ENCODE measurements at places on chromosomes 16 and 17.

DNA sequence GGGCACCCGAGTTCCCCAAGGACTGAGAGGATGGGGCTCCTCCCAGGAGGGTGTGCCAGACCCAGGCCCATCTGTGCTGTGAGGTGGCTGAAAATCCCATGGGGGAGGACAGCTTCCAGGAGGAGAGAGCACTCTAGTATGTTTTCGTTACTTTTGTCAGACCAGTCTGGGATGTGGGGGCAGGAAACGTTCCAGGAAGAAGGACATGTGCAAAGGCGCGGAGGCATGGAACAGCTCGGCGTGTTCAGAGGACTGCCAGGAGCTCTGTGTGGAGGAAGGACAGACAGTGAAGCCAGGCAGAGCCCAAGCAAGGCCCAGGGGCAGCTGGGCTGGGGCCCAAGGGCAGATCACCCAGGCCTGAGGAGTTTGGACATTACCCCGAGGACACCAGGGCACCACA is 7.0 kb downstream of the CA4 start:
- no peak for DNase-seq

GRCh38 chr16:29698484-29699323 is 19.7 kb downstream of the QPRT start:
- DNase-seq, result no peak

DNA sequence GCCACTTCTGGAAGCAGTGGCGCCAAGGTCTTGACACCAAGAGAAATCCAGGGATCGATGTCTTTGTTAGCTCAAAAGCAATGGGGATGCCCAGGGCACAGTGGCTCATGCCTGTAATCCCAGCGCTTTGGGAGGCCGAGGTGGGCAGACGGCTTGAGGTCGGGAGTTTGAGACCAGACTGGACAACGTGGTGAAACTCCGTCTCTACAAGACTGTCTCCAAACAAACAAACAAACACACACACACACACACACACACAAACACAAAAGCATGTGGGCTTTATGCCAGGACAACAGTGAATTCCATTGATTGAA is 22.4 kb upstream of the FAAP100 start:
- DNase-seq, result no peak

DNA sequence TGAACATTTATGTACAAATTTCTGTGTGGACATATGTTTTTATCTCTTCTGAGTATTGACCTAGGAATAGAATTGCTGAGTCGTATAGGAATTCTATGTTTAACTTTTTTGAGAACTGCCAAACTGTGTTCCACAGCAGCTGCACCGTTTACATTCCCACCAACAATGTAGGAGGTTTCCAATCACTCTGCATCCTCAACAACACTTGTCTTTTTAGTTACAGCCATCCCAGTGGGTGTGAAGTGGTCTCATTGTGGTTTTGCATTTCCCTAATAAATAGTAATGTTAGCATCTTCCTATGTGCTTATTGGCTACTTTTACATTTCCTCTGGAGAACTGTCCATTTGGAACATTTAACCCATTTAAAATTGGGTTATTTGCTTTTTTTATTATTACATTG is 36.6 kb upstream of the NACA2 start:
- no peak for DNase-seq

GRCh38 chr16:89200124-89200849 is at the start of gene SLC22A31:
Gene SLC22A31 (minus strand): TSS chr16:89200537. CDS start chr16:89200501, 36 bp downstream.
- DNase-seq, result no peak

DNA sequence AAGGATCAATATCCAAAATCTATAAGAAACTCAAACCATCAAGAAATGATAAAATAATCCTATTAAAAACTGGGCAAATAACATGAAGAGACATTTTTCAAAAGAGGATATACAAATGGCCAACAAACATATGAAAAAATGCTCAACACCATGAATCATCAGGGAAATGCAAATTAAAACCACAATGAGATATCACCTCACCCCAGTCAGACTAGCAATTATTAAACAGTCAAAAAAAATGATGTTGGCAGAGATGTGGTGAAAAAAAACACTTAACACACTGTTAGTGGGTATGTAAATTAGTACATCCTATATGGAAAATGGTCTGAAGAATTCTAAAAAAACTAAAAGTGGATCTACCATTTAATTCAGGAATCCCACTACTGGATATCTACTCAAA is 379.0 kb upstream of the SOX9 start:
- no peak for DNase-seq

DNA sequence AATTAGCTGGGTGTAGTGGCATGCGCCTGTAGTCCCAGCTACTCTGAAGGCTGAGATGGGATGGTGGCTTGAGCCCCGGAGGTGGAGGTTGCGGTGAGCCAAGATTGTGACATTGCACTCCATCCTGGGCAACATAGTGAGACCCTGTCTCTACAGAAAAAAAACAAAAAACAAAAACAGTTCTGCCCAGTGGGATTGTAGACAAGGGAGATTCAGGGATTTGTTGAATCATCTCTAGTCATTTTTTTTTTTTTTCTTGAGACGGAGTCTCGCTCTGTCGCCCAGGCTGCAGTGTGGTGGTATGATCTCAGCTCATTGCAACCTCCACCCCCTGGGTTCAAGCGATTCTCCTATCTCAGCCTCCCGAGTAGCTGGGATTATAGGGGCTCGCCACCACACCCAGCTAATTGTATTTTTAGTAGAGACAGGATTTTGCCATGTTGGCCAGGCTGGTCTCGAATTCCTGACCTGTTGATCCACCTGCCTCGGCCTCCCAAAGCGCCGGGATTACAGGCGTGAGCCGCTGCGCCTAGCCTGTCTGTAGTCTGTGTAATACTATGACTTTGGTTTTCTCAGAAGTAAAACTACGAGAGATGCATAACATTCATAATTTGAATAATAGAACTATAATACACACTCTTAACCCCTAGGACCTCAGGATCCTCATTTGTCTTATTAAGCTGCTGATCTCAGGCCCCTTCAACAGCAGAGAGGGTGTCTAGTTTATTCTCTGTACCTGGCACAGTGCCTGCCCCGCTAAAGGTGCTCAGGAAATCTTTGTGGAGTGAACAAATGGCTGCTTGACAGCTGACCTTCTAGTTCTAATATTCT is 1.4 kb downstream of the TEN1 start:
- no peak for DNase-seq

- DNase-seq, result no peak
Observed at GRCh38 chr17:9371019-9371418, 204.6 kb downstream of the STX8 start.

DNA sequence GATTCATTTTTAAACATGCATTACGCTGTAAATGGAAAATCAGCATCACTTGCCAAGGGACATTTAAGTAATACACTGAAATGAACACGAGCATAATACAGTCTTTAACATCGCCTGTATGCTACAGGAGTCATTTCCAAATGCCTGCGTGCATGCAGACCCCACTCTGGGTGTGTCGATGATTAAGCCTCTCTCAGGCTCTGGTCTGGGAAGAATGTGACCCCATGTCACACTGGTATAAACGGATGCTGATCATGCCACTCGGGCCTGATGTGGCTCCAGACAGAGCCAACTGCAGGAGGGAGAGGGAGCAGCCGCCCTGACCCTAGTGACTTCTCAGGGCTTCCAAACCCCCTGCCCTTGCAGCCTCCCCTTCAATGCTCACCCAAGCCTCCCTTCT is 10.8 kb downstream of the EMP2 start:
- DNase-seq, result no peak

DNA sequence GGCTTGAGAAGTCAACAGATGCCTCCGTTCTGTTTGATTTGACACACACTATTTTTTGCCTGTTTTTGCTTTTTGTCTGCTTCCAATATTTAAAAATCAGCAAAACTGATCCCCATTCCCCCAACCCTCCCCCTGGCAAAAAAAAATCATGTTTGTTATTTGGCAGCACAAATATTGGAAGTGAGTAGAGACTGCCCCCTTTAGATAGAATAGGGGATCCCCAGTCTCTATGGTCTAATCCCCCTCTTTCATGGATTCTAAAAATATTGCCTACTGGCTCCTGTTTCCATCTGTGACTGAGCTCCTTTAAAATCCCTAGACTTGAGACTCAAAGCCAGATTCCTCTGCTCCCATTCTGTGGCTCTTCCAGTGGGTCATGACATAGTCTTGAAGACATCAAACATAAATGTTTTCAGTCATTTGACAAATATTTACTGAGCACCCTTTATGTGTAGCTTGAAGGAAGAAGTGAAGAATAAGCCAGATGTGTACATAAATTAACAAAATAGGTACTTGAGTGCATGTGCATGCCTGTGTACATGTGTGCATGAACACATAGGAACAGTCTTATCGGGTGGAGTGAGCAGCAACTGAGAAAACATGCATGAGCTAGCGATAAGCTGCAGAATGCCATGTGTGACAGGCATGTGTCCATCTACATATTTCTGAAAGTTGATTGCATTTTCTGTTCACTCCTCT is 101.2 kb downstream of the SALL1 start:
- DNase-seq, result no peak

DNA sequence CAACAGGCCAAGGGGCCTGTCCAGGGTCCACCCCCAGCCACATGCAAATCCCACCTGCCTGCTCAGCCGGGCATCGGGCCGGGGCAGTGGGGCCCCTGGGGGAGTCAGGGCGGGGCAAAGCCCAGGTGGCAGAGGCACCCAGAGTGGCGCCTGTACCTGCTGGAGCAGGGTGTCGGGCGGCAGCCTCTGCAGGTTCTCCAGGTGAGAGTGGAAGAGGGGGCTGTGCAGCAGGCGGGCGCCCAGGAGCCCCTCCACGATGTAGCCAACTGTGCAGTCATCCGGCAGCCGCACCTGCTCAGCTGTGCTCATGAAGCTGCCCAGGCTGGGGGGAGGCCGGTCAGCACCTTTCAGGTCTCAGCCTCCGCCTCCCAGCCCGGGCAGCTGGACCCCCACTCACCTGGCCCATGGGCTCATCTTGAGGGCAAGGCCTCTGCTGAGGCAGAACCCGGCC is 2.1 kb downstream of the RFNG start:
- DNase-seq, result no peak

DNA sequence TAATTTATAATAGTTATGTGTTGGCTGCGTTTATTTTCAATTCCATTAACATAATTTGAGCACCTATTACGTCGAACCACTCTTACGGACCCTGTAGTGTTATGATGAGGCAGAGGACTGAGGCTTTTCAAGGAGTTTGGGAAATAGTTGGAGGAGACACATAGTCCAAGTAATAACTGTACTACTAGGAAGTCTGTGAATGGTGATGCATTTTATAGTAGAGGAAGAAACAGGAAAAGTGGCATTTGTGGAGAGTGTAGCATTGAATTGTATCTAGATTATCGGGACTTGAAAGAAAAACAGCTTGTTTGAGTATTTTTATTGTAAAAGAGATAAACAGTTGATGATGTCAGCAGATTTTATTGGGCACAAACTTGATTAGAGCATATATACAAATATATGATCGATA is 1.7 kb downstream of the NFATC3 start:
- no peak for DNase-seq

- no peak for DNase-seq
Observed at GRCh38 chr17:80471922-80472321, 4.5 kb downstream of the NPTX1 start.

DNA sequence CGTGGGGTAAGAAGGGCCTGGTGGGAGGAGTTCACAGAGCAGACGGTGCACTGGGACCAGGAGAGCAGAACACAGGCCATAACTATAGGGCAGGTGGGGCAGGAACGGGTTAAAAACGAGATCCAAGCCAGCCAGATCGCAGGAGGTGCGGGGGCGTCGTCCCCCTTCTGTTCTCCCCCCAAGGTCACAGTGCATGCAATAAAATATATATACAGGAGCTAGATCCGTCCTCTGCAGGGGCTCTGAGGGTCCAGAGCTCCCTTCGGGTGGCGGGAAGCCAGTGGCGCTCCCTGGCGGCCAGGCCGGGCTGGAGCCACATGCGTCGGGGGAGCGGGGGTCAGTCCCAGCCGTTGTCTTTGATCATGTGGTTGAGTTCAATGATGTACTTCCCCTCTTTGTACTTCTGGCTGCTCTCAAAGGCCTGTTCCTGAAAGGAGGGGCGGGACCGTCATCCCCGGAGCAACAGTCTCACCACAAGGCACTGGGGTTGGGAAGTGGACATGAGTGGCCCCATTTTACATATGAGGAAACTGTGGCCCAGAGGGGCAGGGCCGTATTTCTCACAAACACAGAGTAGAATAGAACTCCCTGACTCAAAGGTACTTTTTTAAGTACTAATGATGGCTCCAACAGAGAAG is 768 bp upstream of the TBX6 start:
- DNase-seq, result peak; percentile 44

GRCh38 chr16:73323880-73324279 is 276.0 kb upstream of the ZFHX3 start:
- no peak for DNase-seq

DNA sequence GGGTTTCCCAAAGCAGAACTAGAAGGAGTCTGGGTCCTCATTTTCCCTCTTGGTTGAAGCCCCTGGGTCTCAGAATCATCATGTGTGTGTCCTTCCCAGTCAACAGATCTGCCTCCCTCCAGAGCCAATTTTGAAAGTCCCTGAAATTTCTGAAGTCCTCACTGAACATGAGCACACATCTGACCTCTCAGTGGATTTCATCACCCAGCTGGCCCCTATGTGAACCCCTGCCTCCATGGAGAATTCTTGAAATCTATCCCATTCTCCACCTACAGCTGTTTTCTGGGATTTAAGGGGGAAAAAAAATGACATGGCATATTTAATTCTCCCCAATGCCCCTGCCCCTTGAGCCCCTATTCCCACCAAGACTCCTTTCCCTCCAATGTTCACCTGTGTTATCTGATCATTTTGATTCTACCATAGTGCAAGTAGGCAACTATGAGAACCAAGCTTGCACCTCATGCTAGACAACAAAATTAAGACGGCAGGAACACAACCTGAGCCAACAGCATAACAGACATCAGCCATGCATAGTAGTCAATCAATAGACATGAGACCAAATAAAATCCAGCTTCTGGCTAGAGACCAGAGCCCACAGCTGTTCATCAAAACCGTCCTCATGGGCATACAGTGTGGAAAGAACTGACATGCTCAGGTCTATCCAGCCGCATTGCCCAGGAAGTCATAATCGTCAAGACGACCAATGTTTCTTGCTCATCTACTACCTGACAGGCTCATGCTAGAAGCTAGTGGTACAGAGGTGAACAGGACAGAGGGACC is 14.9 kb downstream of the SOX9 start:
- DNase-seq, result no peak

GRCh38 chr17:28004344-28004743 is 38.1 kb upstream of the NLK start:
- DNase-seq, result no peak

DNA sequence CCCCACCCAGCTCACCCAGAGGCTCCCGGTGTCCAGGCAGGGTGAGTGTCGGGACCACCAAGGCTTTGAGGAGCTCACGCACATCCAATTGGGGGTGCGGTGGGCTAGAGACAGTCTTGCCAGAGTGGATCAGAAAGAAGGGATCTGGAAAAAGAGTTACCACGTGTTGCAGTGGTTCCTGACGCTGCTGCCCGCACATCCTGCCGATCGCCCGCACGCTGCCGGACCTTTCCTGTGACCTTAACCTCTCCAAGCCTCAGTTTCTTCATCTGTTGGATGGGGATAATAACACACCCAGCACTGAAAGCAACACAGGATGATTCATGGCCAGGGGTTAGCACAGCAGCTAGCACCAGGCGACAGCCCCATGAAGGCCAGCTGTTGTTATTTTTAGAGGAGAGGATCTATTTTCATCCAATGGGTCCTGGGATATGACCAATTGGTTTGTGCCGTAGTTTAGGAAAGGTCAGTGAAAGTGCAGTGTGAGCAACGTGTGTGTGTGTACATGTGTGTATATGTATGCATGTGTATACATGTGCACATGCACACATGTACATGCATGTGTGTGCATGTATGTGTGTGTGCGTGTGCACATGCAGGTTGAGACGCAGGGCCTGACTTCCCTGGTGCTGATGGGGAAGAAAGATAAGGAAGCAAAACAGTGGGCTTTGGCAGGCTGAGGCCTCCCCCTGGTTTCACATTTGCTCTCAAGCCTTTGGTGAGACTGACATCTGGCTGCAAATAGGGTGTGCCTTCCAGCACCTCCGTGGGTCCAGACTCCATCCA is 2.5 kb downstream of the ITGAX start:
- no peak for DNase-seq
